ENCODE measurements at places on chromosomes 7 and 10. TPM values are rescaled to one million over a fixed set of nuclear protein-coding genes. Genes with fewer than 3 reads are reported as not detected.

Gene ACSM6
- not detected for total RNA-seq

Gene DHX32
- 35.7 TPM for total RNA-seq

Gene OR13A1
- not detected for total RNA-seq

Gene HUS1
- 19.8 TPM for total RNA-seq

Gene FAM107B
- total RNA-seq = 73.5 TPM

Gene UTF1
- total RNA-seq = not detected

Gene SPDYE9
- not detected for total RNA-seq

Gene LEP
- under 0.01 TPM for total RNA-seq

Gene ZNF394
- total RNA-seq = 28.4 TPM

Gene CCL26
- total RNA-seq = not detected

Gene LRRD1
- total RNA-seq = not detected

Gene KCNMA1
- 0.27 TPM for total RNA-seq

Gene CLEC2L
- total RNA-seq = not detected

Gene CELF2
- 10.5 TPM for total RNA-seq

Gene MRPS33
- 31.8 TPM for total RNA-seq

Gene ETV1
- 5.4 TPM for total RNA-seq

Data from endothelial cell of coronary artery (primary cell).